ENCODE measurements at places on chromosomes 1 and 21.

DNA sequence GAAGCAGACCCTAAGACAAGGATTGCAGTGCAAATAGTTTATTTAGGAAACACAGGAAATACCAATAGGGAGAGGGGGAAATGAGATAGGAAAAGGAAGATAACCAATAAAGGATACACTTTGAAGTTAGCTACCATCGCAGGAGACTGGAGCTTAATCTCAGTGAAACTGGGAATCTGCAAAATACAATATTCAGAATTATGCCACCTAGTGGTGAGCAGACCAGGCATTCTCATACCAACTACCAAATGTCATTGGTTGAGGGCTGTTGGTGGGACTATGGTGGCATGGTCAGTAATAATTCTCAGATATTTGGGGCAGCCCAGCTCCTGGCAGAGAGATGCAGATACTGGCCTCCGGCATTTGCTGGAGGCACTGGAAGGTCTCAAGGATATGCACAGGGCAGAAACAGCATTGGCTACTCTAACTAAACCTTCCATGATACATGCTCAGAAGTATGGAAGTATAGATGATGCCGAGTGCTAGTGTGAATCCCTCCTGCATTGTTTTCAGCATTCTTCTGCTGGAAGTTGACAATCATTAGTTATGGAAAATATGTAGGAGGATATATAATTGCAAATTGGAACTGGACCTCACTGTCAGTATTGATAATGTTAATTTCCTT lies 11.8 kb upstream of the ZFP69B start:
- peak; percentile 54 for DNase-seq

DNA sequence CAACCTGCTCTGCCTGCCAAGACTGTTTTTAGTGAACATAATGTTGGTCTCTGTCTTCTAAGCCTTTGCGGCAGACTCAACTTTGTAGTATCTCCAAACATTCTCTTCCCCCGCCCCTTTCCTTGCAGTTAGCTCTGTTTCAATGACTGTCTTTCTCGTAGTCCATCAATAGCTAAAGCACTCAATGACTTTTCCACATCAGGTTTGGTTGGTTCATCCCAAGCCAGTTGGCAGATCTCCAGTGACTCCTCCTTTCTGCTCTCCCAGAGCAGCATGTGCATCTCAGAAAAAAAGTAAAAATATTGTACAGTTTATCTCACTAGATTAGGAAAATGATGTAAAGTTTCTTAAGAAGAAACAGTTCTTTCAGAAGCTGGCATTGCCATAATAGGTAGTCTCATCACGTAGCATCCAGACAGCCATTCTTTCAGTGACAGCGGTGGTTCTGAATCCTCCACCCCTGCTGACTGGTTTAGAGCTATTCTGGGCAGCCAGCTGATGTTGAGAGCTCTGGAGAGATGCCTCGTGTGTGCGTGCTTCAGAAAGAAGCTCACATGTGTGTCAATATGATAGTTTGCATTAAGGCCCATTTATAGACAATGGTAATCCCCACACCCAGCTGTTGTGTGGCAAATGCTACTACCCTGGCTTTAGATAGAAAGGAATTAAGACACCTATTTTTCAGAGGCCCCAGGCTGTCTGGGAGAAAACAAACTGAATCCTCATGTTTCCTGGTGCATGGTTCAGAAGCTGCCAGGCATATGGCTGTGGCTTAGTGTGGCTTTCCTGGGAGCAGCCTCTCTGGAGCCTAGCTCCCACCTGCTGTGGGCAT lies 53.2 kb downstream of the CNN3 start:
- DNase-seq = peak; percentile 97

DNA sequence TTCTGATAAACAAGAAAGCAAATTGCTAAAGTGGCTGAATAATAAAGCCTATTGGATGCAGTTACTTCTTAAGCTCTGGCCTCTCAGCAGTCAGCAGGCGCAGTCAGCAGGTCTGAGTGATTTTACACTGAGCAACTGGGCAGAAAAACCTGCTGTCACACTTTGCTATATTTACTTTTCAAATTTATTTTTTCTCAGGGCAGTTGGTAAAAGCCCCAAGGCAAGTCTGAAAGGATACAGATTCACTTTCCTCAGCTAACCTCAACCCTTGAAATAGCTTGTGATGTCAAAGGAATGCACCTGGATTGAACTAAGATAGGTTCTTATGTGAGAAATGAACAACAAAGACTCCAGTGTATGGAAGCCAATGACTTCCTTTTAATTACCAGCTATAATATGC lies 34.0 kb downstream of the ATP5PF start:
- no peak for DNase-seq

GRCh38 chr1:52532731-52533327 lies 20.1 kb downstream of the TUT4 start:
- no peak for DNase-seq

GRCh38 chr1:182473556-182473955 lies 23.6 kb downstream of the RGSL1 start:
- DNase-seq = no peak

Data from pons (tissue), 1 donor.